ENCODE measurements at places on chromosomes 5 and 9.

DNA sequence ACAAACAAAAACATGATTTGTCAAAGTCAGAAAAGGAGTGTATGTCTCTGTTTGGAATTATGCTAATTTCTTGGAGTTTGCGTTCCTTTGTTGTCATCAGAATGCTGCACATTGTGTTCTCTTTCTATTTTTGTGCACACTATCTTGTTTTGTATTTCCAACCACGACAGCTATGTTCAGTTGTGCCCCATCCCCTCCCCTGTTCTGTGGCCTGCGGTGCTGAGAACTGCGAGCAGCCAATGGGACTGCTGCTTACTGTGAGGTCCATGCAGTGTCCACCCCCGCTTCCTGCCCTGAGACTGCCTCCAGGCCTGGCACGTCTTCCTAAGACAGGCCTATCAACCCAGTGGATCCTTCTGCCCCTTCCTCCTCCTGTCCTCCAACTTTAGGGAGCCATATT lies 76.8 kb downstream of the PALM2AKAP2 start:
- no peak for DNase-seq

DNA sequence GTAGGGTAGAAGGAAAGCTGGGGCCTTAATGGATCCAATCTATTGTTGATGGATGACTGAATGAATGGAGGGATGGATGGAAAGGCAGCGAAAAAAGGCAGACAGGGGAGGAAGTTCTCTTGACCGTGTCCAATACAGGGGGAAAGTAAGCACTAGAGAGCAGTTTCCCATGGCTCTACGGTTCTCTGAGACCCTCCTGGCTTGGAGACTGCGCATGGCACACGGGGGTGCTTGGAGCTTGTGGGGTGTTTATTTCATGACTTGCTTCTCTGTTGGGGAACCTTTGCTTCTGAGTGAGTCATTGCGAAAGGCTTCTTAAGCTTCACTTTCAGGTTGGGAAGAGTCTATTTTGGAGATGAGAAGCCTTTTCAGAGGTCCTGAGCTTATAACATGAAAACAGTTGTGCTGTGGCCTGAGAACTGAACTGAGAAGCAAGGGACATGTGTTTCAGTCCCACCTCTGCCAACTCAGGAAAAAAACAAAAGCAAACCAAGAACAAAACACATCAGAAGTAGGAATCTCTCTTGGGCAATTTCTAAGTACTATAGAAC lies 12.8 kb upstream of the TEX48 start:
- DNase-seq, result no peak

DNA sequence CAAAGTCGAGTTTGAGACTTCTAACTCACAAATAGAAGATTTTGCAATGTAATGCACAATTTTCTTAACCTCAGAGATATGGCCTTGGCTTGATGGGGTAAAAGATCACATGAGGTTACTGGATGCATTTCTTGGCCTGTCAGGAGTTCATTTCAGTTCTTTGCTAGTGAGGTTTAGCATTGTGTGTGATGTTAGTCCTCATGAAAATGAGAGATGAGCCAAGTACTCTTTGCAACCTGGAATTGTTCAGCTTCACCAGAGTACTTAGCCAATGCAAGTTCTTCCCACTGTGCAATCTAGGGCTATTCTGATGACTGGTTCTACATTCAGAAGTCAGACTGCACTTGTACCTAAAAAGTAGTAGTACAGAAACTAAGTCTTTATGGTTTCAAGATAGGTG lies 24.9 kb downstream of the GNAQ start:
- no peak for DNase-seq

DNA sequence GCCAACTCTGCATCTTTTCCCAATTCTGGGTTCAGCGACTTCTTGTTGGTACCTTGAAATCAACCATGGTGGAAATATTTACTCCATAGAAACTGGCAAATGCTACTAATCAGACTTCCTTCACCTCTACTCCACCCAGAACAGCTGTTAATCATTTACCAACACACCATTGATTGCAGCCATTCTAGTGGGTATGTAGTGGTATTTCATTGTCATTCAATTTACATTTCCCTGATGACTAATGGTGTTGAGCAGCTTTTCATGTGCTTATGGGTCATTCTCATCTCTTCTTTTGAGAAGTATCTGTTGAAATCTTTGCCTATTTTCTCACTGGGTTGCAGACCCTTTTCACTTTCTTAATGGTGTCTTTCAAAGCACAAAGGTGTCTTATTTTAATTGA lies 122.4 kb upstream of the MSX2 start:
- no peak for DNase-seq

GRCh38 chr5:1931604-1932231 lies 49.0 kb upstream of the IRX4 start:
- DNase-seq, result no peak

DNA sequence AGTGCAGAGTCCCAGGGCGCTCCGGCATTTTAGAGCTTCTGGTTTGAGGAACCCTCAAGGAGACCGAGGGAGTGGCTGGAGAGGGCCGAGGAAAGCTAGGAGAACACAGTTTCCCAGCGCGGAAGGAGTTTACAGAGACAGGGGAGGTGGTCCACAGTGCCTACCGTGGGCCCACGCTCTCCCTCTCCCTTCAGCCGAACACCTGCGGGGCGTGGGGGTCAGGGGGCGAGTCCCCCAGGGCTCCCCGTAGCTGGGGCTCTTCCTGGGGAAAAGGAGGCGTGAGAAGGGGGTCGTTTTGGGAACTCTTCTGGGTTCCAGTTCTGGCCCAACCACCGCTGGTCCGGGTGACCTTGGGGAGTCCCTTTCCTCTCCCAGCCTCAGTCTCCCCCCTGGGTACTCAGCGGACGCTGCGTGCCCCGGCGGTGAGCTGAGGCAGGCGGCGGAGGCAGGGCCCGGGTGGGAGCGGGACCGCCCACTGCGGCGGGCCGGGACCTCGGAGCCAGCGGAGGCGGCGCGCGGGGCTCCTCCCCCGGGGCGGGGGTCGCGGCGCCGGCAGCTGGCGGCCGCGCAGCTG lies 368 bp upstream of the FRMPD1 start:
- no peak for DNase-seq

GRCh38 chr5:39412721-39413394 lies 11.9 kb downstream of the DAB2 start:
- no peak for DNase-seq

DNA sequence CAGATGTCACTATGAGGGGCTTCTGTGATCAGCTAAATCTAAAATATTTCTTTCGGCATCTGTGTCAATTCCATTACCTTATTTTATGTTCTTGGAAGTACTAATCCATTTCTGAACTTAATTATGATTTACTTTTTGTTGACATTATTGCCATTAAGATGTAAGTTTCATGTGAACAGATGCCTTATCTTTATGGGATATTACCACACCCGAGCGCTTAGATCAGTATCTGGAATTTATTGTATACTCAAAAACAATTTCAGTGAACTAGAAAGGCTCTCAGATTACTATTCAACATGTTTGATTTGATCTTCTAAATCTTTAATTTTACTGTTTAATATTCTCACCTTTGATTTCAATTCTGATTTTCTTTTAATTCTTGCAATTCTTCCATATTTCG lies 567.7 kb upstream of the TLE4 start:
- DNase-seq, result no peak

GRCh38 chr9:115135821-115136778 lies 18.1 kb upstream of the TNC start:
- DNase-seq, result no peak

DNA sequence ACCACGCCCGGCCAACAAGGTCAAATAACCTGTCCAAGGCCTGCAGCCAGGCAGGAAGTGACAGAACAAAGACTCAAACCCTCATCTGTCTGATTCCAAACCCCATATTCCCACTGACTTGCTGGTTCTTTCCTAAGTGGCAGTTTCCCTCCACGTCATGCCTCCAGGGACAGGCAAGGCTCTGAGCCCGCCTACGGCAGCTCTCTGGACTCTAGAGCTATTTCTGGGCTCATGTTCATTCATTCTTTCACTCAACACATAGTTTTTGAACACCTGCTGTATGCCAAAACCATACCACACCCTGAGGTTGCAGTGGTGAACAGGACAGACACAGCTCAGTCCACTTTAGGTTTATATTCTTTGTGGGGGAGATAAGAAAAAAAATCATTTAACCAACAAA lies 5.2 kb upstream of the FBP1 start:
- no peak for DNase-seq

GRCh38 chr5:37787742-37788141 lies 52.1 kb downstream of the GDNF start:
- no peak for DNase-seq

All from stimulated activated CD8-positive, alpha-beta memory T cell treated with anti-CD3 and anti-CD28 coated beads, Interleukin-4, amount 100 ng/mL, for 24 hours (primary cell).